ENCODE measurements at places on chromosomes 3 and 15.
A peak's percentile ranks its signal among the peaks of the same experiment; 100 is the strongest.

DNA sequence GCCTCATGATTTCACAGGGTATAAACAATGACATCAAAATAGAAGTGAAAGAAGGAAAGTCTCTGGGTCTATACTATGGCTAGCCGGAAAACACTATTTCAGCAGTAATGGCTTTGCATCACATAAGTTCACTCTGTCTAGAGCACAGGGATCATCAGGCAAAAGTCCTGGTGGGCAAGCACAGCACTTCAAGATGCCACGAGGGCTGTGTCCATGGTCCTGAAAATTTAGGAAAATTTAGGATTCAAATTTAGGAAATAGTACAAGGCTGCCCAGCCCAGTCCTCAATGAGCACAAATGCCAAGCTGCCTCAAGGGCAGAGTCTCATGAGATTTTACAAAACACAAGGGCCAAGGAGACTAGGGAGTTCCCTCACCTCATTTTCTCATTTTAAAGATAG lies 54.1 kb downstream of the RORA start:
- no peak for DNase-seq

- no peak for DNase-seq
These were observed 24.2 kb downstream of the PPM1L start for GRCh38 chr3:160780245-160780644.

GRCh38 chr15:80185152-80185551 lies 32.4 kb downstream of the FAH start:
- no peak for DNase-seq

DNA sequence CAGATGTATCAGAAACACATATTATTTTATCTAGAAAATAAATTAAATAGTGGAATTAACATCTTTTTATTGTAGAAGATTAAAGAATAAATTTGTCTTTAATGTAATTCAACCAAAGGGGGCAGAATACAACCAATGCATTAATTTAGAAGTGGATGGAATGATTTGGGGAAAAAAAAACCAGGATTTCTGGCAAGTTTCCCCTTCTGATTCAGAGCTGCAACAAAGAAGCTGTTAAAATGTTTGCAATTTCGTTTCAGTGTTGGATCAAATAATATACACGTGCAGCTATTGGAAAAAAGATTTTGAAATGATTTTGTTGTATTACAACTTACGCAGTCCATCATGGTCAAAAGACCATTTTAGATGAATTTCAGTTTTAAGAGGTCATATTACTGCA lies 71.6 kb upstream of the ZNF280D start:
- DNase-seq, result peak; percentile 58

DNA sequence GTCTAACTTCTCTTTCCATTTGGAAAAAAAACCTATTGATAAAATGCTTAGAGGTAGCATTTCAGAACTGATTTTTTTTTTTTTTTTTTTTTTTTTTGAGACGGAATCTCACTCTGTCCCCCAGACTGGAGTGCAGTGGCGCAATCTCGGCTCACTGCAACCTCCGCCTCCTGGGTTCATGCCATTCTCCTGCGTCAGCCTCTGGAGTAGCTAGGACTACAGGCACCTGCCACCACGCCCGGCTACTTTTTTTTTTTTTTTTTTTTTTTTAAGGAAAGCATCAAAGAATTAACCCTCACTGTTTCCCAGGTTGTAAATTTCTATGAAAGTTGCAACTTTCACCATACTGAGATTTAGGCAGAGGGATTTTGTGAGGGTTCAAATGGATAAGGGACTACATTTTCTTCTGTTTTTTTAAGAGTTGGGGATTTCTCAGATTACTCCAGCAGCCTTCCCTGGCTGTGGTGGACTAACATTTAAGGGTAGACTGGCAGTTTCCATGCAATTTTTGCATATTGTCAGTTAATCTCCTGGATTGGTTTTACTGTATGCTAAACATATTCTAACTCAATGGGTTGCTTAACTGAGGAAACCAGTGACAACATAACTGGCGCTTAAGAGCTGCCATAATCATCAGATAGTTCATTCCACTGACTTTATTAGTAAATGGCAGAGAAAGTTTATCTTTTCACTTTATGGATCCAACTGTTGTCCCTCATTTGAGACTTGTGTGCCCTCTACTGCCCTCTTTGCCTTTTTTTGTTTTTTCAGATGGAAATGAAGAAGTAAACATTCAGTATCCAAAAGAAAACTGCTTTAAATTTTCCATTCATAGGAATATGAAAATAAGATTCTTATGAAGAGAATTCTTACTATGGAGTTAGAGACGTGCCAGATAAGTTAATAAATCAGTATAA lies 93.7 kb downstream of the NPTN start:
- DNase-seq, result no peak

DNA sequence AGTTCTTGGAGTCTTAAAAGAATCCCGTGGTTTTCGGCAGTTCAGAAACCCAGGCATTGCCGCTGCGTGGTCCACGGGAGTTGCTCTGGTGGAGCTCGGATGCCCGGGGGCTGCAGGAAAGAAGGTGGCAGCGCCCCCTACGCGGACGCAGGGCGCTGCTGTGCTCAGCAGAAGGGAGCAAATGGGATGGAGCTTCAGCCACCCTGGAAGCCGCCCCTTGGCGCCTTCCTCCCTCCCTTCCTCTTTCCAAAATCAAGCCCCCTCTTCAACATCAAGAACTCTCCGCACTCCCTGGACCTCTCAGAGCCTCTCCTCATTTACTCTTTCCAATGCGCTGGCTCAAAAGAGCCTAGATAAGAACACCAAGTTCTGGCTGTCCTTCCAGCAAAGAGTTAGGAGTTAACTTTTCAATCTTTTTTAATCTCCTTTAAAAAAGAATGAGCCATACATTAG lies 880 bp upstream of the CHRNA7 start:
- no peak for DNase-seq

DNA sequence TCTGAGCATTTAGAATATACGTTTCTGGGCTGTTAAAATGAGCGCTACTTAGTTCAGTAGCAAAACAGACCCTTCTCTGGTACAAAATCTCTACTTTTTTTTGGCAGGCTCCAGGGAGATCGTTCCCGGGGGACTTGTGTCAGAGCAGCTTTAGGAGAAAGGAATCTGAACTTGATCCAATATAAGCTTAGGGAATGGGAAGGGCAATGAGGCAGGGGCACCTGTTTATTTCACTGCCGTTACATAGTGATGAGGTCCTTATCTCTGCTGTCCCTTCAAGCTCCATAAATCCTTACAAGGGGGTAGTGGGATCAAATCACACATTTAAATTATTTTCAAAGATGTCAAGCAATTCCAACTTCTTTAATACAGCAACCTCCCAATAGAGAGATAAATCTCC lies 128.7 kb upstream of the BNIP2 start:
- no peak for DNase-seq

GRCh38 chr3:139671863-139672646 lies 5.7 kb downstream of the NMNAT3 start:
- DNase-seq, result no peak

DNA sequence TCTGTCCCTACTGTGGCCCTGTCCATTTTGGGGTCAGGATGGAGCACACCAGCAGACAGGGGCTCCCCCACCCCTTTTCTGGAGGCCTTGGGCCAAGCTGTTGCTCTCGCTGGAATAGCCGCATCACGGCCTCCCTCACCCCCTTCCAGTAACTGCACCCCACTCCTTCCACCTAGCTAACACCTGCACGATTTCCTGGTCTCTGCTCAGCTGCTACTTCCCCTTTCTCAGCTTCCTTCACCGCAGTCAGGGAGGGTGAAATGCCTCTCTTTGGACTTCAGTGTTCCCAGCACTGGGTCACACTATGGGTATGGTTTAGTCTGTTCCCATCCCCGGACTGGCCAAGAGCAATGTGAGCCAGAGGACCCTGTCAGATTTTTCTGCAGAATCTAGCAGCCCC lies 400.2 kb downstream of the MCTP2 start:
- peak; percentile 52 for DNase-seq

GRCh38 chr3:169657351-169658124 lies 6.0 kb downstream of the MECOM start:
- DNase-seq, result peak; percentile 44

- DNase-seq, result no peak
These were observed 350.4 kb upstream of the SATB1 start for GRCh38 chr3:18775501-18775900.

GRCh38 chr3:33787328-33788009 lies 11.0 kb upstream of the PDCD6IP start:
- peak; percentile 89 for DNase-seq

DNA sequence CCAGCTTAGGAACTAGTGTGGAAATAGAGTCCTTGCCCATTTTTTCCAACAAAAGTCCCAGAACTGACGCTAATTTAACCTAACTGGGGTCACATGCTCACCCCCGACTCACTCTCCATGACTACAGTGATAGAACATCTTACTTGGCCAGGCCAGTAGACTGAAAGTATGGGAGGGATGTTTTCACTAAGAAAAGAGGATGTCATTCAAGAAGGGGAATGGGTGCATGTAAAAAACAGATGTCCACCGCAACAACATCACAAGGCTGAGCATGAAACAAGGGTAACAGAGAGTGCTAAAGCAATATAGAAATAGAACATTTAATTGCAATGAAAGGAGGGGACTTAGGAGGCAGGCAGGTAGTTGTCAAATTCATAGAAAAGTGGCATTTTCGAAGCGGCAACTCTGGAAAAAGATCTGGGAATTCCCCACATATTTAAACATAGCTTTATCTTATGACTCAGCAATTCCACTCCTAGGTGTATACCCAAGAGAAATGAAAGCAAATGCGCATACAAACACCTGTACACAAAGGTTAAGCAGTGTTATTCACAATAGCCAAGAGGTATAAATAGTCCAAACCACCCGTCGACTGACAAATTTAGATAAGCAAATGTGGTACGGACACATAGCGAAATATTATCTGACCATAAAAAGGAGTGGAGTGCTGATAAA lies 41.1 kb upstream of the UBE2E2 start:
- DNase-seq, result no peak

DNA sequence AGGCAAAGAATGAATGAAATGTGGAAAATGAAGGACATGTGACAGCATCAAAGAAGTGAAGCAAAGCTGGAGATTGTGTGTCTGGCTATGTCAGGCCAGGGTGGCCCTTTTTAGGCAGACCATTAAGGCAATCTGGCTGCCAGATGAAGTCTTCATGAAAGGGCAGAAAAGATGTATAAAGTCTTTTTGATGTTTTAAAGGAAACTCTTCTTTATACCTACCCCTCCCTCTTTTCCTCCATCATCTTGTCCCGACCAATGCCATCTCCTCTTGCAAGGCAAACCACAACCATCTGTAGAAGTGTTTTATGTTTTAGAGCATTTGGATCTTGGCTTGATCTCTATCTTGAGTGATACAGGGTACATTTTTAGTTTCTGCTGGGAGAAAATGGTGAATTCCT lies 259.2 kb downstream of the LSAMP start:
- DNase-seq, result no peak

- DNase-seq, result no peak
These were observed 114.8 kb downstream of the EOMES start for GRCh38 chr3:27607370-27607769.

Data from Karpas-422 (cell line).